Activated gamma-delta T cell (primary cell): ENCODE measurements at places on chromosomes 6 and 20.

DNA sequence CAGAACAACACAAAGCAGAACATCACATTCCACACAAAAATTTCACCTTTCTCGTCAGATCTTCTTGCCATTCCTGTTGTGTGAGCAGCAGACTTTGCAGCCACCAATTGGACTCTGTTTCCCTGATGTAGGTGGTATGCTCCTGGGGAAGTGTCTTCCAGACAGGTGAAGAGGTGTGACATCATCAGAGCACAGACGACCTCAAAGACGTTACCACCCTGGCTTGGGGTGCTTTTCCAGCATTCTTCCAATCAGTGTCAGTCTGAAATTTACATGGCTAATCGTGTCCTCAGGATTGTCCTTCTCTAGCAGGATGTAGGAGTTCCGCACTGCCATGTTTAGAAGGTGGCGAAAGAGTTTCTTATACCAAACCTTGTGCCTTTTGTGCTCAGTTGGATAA lies 31.6 kb upstream of the RIMS4 start:
- no peak for DNase-seq

DNA sequence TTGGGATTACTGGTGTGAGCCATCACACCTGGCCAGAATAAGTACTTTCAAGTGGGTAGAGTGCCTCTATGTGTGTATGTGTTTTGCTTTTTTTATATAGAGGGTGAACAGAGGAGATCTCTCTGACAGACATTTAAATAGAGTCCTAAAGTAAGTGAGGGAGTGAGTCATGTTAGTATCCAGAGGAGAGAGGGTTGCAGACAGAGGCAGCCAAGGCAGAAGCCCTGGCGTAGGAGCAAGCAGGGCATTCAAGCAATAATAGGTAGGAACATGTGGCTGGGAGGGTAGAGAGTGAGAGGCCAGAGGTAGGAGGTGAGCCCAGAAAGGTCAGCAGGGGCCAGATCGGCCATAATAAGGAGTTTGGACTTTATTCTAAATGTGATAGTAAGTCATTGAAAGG lies 48.9 kb downstream of the PHF20 start:
- no peak for DNase-seq

GRCh38 chr6:161951126-161951525 lies 677.3 kb upstream of the AGPAT4 start:
- no peak for DNase-seq

- no peak for DNase-seq
Measured at GRCh38 chr6:32830017-32830416, 8.5 kb downstream of the TAP2 start.

DNA sequence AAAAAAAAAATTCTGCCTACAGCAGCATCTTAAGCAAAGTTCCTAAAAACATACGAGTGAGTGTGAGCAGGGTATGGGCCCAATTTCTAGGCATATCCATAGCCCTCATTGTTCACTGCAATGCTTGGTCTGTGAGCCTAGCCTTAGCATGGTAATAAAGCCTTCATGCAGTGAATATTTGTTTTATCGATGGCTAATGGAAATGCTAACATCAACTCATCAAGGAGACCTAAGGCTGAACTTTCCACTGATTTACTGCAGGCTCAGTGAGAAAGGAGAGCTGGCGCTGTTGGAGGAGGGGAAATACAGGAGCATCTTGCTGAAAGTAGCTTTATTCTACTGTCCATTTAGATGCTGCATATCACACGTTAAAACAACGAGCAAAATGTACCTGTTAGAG lies 139.6 kb upstream of the DTNBP1 start:
- DNase-seq = no peak

DNA sequence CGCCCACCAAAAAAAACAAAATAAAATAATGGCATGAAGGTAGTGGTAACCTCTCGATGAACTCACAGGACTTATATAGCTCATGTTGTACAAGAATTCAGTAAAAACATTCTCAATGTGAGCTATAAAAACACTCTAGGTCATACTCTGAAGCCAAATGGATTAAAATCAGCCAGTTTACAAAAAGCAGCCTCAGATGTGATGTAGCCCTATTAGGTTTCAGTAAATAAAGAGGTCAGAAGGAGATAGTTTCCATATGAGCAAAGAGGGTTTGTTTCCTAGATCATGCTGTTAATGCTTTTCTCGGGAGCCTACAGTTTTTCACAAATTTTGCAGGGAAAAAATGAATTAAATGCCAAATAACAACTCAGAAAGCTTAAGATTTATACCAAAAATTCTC lies 319.5 kb upstream of the HSF2 start:
- DNase-seq = no peak

DNA sequence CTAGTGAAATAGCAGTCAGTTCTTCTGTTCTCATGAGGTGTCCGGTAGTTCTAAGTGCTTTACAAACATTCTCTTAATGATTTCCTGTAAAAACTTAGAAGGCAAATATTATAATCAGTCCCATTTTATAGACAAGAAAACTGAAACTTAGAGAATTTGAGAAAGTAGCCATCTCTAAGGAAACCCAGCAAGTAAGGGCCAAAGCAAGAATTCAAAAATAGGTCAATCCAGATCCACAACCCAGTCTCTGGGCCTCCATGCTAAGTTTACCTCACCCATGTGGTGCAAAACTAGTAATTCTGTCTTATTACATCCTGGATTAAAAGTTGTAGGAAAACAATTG lies 27.6 kb upstream of the ASXL1 start:
- DNase-seq = no peak
